CD8-positive, alpha-beta memory T cell (primary cell): ENCODE measurements at places on chromosomes 7 and 10.

DNA sequence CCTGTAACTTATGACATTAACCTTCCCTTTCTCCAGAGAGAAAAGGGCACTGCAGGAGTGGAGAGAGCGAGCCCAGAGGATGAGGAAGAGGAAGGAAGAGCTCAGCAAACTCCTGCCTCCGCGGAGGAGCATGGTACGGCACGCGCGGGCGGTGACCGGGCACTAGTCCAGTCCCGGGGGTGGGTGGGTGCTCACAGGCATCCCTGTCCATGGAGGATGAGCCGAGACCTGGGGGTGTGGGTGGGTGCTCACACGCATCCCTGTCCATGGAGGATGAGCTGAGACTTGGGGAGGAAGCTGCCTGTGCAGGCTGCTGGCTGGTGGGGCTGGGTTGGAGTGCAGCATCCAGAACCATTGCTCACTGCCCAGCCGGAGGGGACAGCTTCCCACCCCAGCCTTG lies 23.8 kb downstream of the LRRC27 start:
- DNase-seq: no peak

DNA sequence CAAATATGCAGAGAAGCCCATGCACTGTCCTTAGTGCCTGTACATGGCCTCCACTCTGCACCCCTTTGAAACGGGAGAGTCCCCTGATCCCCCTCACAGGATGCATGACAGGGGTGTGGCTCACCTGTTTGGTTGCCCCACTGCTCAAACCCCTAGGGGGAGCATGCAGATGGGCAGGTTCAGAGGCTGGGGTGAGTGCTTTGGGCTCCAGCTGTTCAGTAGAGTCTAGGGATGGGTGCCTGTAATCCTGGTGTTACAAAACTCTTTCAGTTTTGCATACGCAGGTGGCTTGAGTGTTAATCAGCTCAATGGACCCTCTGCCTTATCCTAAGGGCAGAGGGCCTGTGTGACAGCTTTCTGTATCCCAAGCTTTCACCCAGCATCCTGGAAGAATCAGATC lies 7.8 kb upstream of the SFTPA1 start:
- DNase-seq: no peak

DNA sequence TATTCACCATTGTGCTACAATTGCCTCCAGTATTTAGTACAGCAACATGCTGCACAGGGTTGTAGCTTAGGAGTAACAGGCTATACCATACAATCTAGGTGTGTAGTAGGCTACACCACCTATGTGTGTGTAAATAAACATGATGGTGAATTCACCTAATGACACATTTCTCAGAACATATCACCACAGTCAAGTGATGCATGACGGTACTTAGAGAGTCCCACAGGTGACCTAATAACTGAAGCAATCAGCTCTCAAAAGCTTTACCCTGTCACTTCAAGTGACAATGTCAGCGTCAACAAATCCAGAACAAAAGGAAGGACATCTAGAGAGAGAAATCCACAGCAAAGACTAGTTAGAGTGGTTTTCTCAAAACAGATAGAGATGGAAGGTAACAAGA lies 38.8 kb downstream of the CCNJ start:
- DNase-seq: no peak

DNA sequence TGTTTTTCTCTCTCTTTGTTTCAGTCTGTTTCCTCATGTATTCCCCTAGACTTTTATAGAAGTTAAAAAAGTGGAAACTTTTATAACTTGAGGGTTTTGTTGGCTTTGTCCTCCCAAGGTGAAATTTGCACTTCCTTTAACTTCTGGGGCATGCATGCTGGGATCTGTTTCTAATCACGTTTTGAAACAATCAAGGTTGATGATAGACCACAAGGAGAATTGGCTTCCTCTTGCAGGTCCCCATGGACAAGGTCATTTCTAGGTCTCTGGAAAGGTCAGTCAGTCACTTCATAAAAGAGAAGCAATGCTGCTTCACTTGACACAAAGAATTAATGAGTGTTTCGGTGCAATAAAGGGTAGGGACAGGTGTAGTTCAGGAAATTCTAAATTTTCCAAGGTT lies 811.8 kb upstream of the CELF2 start:
- DNase-seq: no peak

DNA sequence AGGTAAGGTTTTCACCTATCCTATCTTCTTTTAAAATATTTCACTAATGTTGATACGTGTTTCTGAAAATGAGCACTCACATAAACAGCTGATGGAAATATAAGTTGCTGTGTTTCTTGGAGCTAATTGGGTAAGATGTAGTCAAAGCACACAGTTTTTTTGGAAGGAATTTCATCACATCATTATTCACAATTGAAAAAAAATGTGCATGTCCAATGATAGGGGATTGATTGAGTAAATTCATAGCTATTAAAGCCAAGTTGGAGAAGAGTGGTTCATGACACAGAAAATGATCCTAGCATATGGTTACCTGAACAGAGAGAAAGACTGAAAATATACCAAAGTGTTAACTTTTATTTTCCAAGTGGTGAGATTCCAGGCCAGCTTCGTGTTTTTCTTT lies 29.6 kb downstream of the GLI3 start:
- DNase-seq: no peak

DNA sequence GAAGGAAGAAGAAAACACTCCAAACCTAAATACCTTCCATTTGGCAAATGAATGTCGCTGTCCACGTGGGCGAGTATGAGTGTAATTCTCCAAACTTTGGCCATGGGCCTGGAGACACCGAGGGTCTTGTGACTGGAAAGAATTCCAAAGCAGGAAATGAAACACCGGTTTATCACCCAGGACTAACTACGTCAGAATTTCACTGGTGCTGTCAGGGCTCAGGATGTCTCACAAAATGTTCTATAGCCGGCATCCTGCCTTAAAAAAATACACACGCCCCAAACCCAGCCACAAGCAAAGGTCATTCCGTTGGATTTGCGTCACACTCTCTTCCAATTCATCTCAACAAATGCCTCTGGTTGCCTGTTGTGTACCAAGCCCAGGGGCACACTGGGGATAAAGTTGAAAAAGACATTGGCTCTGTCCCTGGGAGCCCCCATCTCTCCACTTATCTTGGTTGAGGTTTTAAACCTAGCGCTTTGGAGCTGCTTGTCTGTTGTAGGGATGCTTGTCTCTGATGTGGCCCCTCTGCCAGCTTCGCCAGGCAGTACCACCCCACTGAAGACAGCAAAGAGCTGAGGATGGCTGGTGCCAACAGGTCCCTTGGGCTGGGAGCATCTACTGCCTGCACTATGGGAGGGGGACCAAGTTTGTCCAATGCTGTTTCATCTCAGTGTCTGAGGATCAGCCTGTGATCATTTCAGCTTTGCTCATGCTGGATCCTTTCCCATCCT lies 31.2 kb downstream of the GSTO2 start:
- DNase-seq: no peak
